ENCODE measurements at places on chromosomes 12 and 14.
A peak's percentile ranks its signal among the peaks of the same experiment; 100 is the strongest.

GRCh38 chr12:7374423-7375144 is 69.4 kb downstream of the CD163L1 start:
- peak; percentile 37 for DNase-seq

GRCh38 chr14:41385797-41386196 is 220.9 kb upstream of the LRFN5 start:
- no peak for DNase-seq

GRCh38 chr12:83092606-83093005 is 405.9 kb downstream of the TMTC2 start:
- DNase-seq: no peak

DNA sequence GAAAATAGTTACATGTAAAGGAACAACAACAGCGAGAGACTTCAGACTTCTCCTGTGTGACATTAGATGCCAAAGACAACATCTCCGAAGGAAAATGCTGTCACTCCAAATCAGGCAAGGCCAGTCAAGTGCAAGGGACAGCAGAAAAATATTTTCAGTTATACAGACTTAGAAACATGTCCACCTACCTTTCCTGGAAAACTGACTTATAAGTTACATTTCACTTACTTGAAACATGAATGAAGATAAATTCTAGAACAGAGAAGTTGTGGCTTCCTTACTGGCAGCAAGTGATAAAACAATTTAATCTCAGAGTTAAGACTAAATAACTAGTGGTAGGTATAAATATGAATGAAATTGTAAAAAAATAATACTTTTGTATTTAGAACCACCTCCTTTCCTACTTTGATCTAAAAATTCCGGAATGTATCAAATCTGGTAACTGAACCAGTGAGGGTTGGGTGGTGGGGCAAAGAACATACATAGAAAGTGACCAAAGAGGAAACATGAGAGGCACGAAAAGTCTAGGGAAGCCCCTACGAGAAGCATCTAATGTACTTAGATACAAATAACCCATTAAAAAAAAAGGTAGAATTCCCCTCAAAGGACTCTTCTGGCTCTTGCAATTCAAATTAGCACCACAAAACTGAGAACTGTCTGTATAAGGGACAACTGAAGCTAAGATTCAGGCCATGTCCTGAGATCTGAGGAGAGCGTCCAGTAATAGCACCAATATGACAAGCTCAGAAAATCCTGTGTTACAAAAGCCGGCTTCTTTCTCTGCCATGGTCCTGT is 21.2 kb downstream of the MTHFD1 start:
- no peak for DNase-seq

GRCh38 chr12:121580959-121581685 is at the start of gene KDM2B:
Gene KDM2B (minus strand): TSS chr12:121581023. CDS start chr12:121580911, 112 bp downstream.
- no peak for DNase-seq

GRCh38 chr14:99351166-99352007 is 79.4 kb upstream of the BCL11B start:
- no peak for DNase-seq

DNA sequence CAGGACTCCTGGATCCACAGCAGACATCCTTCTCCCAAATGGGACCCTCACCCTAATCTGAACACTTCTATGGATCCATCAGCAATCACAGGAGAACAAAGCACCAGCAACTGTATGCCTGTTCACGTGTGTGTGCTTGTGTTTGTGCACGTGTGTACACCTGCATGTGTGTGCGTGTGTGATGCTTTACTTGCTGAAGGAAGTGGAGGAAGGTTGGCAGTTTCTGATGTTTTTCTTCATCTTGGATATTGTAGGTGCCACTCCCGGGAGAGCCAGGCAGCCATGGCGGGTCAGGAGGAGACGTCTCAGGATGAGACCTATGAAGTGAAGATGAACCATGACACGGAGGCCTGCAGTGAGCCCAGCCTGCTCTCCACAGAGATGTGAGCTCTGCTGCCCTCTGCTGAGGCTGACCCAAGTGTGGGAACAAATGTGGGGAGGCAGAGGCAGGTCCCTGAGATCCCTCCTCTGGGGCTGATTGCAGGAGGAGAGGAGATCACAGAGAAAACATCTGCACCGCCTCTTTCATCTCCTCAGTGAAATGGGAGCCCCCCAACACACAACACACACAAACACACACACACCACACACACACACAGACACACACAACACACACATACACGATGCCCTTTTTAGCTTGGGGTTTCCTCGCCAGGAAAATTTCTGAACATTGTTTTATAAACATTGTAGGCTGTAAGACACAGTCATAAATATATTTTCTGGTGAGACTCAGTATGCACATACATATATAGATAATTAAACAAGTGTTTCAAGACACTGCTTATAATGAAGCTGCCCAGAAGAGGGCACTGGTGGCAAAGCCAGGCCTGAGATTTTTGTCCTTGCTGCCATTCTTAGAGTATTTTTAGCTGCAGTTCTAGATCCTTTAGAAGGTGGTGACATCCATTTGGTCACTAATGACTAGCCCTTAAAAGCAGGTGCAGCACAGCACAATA is 112.2 kb upstream of the FKBP4 start:
- DNase-seq: peak; percentile 27

DNA sequence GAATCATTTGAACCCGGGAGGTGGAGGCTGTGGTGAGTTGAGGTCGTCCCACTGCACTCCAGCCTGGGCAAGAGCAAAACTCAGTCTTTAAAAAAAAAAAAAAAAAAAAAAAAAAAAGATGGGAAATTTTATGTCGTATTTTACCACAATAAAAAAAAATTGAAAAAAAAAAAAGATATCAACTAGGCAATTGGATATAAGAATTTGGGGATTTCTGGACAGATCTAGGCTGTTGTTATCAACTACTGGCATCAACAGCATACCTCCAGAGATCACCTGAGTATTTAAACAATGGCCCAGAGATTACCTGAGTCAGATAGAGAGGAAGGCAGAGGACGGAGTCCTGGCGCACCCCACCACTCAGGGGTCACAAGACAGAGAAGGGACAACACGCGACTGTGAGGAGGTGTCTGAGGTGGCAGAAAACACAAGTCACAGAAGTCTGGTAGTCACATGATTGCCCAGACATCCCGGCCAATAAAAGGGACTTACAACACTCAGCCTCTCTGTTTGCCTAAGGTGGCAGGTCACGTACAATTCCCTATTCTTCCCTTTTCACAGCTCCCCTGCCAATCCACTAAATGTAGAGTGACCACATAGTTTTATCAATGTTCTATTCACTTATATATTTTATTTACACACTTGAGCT is 1.8 kb downstream of the SPRING1 start:
- peak; percentile 47 for DNase-seq

All from inflammatory macrophage treated with lipopolysaccharide for 1 hour (primary cell).